ENCODE measurements at places on chromosomes 1 and 21.

- no peak for DNase-seq
Measured at GRCh38 chr1:198776602-198777029, 137.8 kb downstream of the PTPRC start.

- no peak for DNase-seq
Measured at GRCh38 chr1:4690951-4691675, 36.7 kb downstream of the AJAP1 start.

GRCh38 chr1:206557636-206558473 lies 50.5 kb downstream of the RASSF5 start:
- DNase-seq = peak; percentile 33

GRCh38 chr1:156708218-156708661 lies 2.9 kb upstream of the CRABP2 start:
- no peak for DNase-seq

DNA sequence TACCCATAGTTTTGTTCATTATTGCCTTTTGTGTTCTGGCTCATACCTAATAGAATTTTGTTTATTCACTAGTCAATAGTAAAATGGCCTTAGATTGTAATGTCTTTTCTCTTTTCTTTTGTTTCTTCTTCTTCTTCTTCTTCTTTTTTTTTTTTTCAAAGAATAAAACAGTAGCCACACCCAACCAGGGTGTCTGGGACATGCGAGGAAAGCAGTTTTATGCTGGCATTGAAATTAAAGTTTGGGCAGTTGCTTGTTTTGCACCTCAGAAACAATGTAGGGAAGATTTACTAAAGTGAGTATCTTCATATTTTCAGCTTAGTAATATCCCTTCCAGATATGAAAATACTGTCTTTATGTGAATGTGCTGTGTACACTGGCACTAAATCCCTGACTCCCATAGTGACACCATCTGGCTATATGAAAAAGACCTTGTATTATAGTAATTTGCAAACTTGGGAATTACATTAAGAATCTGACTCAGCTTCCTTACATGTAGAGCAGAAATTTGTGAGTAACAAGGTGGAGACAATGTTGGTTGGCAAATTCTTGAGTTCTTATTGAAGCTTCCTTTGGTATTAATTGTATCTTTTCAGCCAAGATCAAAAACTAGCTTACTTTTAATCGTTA lies 24.6 kb downstream of the AGO4 start:
- no peak for DNase-seq

GRCh38 chr1:27634985-27635367 lies at the start of gene FGR:
TSS of gene FGR (minus strand) at chr1:27635185. CDS start at chr1:27623916, 11,269 bp downstream.
- no peak for DNase-seq

DNA sequence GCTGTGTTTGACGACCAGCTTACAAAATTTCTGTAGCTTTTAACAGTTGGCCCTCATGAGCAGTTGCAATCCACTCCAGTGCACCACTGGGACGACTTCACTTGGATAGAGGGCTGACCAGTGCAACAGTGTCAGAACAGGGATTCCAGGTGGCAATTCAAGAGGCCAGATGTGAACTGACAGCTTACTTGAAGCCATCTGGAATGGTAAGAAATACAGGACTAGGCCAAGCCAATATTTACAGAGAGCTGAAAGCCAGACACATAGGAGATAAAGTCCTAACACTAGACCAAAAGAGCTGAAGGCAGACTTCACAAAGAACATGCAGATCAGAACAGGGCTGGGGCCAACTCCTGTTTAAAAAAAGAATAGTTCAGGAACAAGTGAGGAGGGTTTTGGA lies 93.5 kb upstream of the NFIA start:
- DNase-seq = no peak

GRCh38 chr21:44375281-44375651 lies 21.8 kb downstream of the TRPM2 start:
- peak; percentile 61 for DNase-seq
